ENCODE measurements at places on chromosomes 6 and 20.

DNA sequence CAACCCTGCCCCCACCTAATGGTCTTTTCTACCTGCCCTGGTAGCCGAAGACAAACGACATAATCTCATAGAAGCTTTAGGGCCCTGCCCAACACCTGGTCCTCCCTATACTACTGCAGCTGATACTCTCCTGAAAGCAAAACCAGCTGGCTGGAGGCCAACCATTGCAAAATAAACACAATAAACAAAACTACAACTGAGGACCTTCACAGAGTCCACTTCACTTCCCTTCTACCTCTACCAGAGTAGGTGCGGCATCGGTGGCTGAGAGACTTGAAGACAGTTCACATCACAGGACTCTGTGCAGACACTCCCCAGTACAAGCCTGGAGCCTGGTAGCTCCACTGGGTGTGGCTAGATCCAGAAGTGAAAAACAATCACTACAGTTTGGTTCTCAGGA, 476.2 kb downstream of the MMUT start:
- no peak for DNase-seq

DNA sequence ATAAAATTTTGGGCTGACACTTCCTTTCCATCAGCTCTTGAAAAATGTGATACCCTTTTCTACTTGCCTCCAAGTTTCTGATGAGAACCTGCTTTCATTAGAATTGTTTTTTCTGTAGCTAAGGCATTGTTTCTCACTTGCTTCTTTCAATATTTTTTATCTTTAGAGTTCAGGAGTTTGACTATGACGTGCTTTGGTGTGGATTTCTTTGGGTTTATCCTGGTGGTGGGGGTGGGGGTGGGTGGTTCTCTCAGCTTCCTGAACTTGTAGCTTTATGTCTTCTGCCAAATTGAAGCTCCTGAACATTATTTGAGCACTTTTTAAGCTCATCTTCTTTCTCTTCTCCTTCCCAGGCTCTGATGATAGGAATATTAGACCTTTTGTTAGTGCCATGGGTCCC, 11.4 kb downstream of the ZNF831 start:
- DNase-seq: no peak

DNA sequence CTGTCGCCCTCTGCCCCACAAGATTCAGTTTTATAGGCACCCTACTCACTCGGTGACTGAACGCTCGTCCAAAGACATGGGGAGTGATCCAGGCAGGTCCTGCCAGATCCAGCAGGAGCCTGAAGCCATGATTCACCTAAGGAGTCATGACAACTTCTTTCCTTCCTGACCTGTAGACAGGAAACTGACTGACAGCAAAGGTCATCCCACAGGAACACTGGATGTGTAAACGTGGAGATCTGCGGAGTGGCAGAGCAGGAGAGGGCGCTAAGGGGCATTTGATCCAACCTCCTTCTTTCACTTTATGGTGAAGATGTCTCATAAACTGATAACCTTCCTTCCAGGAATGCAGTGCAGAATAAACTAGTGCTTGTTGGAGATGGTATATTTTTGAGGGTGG, 192.2 kb downstream of the GJA10 start:
- DNase-seq: no peak

DNA sequence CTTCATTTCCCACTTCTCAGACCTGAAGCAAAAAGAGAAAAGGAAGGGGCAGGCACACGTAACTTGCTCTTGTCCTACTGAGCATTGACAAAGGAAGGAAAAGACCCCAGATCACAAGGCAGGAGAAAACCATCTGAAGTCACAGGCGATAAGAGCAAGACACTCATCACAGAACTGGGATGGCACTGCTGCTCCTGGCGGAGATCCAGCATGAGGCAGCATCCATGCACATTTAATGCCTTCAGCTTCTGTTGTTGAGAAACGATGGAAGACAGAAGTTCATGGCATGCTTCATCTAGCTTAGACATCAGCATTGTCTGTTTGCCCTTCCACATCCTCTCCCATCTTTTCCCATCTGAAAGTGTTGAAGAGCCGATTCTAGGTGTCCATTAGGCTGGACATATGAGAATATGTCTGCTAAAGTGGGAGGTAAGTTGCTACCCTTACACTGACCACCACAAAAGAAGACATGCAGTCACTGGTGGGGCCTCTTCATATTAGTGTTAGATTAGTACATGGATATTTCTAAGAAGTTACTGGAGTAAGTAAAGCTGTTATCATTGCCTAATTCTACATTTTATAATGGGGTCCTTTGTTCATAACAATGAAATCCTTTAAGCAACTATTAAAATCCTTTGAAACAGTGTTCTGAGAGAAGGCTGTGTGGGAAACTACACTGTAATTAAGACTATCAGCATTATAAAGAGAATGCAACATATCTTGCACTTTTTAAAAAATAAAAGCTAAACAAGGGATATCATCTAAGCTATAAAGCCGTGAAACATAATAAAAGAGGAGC, 618.5 kb downstream of the C6orf118 start:
- DNase-seq: no peak

GRCh38 chr6:158634695-158635426, 9.7 kb downstream of the DYNLT1 start:
- DNase-seq: no peak

GRCh38 chr6:45552536-45552935, 174.8 kb upstream of the SUPT3H start:
- DNase-seq: no peak

DNA sequence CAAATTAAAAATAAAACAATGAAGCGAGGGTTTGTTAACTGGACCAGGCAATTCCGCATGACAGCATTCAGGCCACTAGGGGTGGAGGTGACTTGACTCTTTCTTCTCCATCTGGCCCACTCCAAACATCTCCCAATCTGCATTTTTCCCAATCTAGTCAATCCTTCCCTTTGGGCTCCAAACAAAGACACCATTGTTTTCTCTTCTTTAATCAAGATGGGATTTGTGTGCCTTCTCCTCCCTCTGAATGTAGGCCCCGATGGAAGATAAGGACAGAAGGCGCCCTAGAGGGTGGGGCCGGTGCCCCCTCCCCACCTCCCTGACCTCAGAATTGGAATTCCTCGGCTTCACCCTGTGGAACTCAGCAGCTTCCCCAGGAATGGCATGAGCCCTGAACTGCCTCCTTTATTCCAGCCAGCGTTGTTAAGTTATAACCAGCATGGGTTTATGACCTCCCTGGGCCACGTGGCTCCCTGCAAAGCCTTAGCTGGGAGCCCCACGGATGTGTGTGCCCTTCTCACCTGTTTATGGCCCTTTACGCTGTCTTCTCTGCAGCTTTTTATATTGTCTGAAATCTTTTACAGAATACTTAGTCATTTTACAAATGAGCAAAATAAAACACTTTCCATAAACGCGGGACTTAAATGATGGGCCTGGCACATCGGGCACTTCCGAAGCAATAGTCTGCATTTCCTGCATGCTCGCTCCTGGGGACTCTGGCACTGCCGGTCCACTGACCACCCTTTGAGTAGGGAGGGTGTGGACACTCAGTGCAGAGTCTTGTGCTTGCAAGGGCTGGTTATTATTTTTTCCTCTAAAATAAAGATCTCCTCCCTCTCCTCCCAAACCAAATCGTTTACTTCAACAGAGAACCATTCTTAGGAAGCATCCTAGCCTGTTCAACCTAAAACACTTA, 24.5 kb downstream of the OVOL2 start:
- no peak for DNase-seq

GRCh38 chr6:118502169-118502568, 45.9 kb upstream of the PLN start:
- no peak for DNase-seq

DNA sequence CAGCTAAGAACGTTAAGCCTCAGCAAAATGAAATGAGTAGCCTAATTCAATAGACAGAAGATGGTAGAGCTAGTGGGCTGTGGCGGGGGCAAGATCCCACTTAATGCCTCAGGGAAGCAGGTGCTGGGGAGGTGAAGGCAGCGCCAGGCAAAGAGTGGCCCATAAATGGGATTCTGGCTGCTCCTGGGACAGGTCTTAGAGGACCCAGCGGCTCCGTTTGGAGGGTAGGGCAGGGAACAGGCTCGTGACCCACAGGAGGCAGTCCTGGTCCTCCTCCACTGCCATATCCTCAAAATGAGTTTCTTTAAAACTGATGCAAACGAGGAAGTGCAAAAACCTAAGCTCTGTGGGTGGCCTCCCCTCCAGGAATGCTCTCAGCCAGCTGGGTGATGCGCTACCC, 32.7 kb downstream of the SAYSD1 start:
- no peak for DNase-seq

- no peak for DNase-seq
These were observed 352.5 kb upstream of the PRND start for GRCh38 chr20:4369119-4369797.

- no peak for DNase-seq
These were observed 1.0 kb upstream of the NKX2-4 start for GRCh38 chr20:21398109-21399004.

DNA sequence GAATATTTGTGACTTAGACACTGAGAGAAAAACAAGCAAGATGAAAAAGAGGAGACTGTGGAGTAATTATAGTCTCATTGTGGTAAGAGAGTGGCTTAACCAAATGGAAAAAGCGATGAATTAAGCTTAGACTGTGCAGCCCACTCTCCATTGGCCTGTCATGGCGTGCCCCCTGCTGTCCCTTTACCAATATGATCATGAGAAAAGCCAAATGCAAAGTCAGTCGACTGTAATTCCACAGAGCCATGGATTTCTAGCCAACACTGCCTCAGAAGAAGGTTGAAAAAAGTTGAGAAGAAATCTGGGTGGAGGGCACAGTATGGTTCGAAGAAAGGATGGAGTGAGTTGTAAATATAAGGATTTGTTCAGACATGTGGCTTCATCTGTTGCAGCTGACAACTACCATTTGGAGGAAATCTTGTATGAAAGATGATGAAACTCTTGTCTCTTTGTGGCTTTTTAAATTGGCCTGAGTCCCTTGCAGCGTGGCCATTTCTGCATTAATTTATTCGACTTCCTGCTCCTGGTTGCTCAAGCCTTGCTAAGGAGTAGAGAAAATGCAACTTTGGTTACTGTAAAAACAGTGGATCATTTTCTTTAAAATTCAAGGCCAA, 251.4 kb downstream of the DOK5 start:
- no peak for DNase-seq

DNA sequence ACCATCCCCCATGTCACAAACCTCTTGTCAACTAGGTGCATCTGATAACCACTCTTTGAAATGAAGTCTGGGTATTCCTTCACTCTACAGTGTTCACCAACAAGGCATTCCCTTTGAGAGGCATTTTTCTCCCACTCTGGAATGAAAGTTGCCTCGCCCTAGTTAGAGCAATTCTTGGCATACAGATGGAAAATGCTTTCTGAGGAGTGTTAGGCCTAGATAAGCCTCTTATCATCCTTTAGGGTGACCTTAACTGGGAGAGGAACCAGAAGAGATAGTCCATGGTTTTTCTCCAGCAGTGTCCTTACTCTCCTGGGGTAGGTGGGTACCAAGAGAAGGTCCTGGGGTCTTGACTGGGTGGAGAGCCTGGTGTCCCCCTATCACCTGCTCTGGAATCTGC, 14.8 kb downstream of the CLIC5 start:
- no peak for DNase-seq

DNA sequence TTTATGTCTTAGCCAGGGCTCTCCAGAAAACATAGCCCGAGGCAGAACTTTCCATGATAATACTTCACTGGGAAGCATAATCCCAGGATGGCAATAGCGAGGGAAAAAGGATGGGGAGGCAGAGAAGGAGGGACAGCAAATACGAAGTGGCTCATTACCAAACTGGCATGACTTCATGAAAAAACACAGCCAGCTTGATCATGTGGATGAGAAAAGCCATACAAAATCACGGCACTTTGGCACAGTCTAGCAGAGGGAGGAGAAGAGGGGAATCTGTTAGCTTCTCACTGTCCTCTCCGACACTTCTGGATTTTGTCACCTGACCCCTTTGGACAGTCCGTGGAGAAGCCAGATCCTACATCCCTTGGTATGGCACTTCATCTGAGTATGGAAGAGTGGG, 212.5 kb upstream of the GRIK2 start:
- no peak for DNase-seq

DNA sequence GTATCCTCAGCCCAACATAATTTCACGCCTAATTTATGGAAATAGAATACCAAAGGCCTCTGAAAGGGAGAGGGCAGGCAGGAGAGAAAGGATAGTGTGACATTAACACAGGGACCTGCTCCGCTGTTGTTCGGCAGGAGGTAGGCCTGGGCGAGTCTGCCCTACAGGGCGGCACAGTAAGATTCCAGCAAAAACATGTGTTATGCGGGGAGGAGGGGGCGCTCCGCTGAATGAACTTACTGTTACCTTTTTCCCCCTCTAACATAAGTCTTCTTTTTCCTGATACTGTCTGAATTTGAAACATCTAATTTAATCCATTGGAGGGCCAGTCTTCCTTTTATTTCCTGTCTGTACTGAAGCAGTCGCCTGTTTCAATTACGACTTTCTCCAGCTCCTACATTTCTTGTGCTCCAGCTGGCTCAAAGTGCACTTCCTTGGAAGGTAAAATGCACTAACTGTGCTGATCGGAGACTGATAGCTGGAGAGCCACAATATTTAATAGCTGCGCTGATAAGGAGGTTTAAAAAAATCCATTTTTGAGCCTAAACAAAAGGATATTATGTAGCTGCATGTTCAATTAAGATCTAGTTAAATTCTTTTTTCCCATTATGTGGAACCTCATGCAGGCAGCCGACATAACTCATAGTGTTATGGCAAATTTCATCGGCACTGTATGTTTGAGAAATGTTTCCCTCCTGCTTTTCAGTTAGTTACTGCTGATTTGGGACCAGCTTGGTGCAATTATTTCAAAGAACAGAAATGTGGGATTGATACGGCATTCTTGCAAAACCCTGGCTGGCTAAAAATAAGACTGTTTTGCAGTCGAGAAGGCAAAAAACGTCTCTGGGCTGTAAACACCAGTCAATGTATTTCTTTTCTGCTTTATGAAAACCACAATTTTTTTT, 193.0 kb downstream of the FOXC1 start:
- DNase-seq: no peak

- no peak for DNase-seq
These were observed 2.0 kb downstream of the KCNQ2 start for GRCh38 chr20:63470410-63470809.

GRCh38 chr6:128067446-128068118, 166.7 kb upstream of the THEMIS start:
- DNase-seq: no peak

DNA sequence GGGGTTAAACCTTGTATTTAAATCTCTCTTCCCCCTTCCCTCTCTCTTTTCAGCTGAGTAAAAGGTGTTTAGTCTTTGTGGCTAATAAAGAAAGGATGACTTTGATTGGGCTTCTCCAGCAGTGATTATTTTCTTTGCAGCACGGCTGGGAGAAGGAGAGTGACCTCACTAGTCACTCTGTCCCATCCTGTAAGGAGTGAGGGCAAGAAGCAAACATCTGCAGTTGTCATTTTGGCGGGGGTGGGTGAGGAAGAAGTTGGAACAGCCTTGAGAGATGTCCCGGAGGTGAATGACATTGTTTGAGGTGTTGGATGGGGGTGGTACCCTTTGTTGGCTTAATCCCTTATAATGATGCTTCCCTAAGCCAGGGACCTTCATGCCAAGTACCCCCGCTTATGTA, 223.6 kb downstream of the EYA2 start:
- no peak for DNase-seq

- DNase-seq: peak; percentile 26
These were observed 19.5 kb downstream of the PANK2 start for GRCh38 chr20:3908667-3909066.

GRCh38 chr20:51036226-51036625, 13.3 kb upstream of the KCNG1 start:
- no peak for DNase-seq
